ENCODE measurements at places on chromosomes 4 and X.

DNA sequence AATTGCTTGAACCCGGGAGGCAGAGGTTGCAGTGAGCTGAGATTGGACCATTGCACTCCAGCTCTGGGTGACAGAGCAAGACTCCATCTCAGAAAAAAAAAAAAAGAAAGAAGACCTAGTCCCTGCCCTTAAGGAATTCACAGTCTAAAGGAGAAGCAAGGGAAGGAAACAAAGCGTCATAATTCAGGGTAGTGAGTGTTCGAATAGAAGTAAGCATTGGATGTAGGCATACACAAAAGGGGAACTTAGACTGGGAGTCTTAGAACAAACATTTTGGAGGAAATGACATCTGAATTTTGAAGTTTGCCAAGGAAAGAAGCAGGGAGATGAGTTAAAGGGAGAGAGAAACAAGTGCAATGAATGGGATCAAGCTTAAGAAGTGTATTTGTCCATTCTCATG, 32.4 kb downstream of the PPM1K start:
- no peak for DNase-seq

DNA sequence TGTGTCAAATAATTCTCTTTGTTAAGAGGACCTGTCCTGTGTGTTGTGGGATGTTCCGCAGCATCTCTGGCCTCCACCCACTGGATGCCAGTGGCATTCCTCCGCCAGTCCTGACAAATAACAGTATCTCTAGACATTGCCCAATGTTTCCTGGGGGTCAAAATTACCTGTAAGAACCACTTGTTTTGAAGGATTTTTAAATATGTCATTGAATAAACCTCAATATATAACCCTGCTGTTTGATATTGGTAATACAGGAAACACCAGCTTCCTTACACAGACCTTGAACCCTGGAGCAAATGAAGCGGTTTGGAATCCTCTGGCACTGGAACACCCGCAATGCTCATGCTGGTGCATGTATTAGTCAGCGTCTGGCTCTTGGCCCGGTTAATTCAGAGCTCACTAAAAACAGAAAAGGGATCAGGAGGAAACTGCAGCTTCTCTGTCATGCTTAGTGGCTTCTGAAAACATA, 101.3 kb downstream of the TBL1X start:
- DNase-seq: no peak

- DNase-seq: no peak
These were observed 454.2 kb downstream of the NLGN4X start for GRCh38 chrX:5774446-5774845.

GRCh38 chr4:86035688-86036087, 324.2 kb downstream of the MAPK10 start:
- no peak for DNase-seq
